ENCODE measurements at places on chromosomes 16 and 17. TPM values are rescaled to one million over a fixed set of nuclear protein-coding genes. Genes with fewer than 3 reads are reported as not detected.

DNA sequence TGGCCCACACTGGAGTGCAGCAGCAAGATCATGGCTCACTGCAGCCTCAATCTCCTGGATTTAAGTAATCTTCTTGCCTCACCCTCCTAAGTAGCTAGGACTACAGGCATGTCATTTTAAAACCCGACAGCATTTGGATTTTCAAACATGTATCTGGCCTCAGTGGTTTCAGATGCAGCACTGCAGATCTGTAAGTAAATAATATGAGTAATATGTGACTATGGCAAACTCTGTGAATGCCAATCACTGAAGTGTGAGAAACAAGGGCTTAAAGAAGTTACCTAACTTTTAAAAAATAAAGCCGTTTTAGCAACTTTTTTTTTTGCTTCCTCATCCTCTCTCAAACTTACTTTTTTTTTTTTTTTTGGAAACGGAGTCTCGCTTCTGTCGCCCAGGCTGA lies 11.9 kb downstream of the CEP20 start:
- DNase-seq: no peak

DNA sequence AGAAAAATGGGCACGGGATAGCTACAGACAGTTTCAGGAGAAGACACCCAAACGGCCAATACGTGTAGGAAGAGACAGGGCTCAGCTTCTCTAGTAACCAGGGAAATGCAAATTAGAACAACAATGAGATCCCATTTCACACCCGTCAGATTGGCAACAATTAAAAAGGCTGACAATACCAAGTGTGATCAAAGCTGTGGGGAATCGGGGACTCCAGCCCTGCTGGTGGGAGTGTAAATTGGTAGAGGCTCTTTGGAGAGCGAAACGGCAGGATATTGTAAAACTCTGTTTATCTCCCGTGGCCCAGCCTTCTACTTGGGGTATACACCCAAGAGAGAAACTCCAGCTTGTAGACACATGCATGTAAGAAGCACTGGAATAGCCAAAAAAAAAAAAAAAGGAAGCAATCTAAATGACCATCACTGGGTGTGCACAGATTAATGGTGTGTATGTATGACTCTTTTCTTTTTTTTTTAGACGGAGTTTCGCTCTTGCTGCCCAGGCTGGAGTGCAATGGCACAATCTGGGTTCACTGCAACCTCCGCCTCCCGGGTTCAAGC lies 27.5 kb downstream of the MYBBP1A start:
- DNase-seq: no peak

GRCh38 chr17:29622337-29623282 lies at the start of gene CORO6:
Gene CORO6 (minus strand): TSS chr17:29622912. CDS start chr17:29621421, 1,491 bp downstream.
- DNase-seq: no peak

GRCh38 chr16:30691907-30692306 lies 7.1 kb upstream of the SRCAP start:
- no peak for DNase-seq

DNA sequence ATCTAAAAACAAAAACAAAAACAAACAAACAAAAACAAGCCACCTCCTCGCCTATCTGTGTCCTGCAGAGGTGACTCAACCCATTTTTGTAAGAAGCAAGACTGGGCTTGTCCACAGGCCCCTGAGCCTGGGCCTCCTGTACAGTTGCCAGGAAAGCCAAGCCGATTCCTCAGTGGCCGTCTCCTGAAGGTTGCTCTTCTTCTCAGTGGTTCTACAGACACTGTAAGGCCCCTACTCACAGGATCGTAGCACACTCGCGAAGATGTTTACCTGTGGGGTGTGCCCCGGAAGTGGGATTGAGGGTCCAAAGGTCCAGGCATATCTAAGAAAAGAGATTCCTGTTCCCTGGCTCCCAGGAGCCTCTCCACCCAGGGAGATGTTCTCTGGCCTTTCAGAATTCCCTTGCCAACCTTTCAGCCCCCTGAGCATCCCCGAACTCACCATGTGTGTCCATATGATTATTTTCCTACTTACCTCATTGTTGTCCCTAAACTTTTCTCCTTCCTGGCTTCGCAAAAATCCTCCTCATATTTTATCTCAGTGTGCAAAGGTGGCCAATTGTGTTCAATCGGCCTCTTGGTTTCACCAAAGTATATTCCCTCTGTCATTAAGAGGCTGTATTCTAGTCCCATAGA lies 7.5 kb upstream of the CES3 start:
- DNase-seq: no peak

DNA sequence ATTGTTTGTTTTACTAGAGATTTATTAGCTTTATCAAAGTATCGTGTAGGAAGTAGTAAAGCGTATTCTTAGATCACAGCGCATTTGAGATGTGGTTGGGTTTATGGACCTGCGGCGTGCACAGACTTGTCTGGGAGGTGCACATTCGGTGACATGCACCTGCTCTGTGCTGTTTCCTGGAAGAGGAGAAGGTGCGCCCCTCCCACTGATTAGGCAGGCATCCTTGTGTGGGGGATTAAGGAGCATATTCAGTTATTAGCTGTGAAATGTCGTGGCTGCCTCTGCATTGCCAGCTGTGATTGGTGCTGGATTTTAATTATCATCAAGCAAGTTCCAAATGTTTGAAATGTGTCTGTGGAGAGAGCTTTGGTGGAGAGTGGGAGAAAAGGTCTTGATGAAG lies 903.8 kb upstream of the RBFOX1 start:
- DNase-seq: no peak

- DNase-seq: no peak
These were observed at the start of gene CCDC57 for GRCh38 chr17:82212331-82213250. Gene CCDC57 (minus strand): TSS chr17:82212842. CDS start chr17:82201944, 10,898 bp downstream.

- no peak for DNase-seq
These were observed 164.8 kb upstream of the DYNLRB2 start for GRCh38 chr16:80375973-80376372.

- DNase-seq: no peak
These were observed 86.9 kb downstream of the SNX29 start for GRCh38 chr16:12063435-12063834.

DNA sequence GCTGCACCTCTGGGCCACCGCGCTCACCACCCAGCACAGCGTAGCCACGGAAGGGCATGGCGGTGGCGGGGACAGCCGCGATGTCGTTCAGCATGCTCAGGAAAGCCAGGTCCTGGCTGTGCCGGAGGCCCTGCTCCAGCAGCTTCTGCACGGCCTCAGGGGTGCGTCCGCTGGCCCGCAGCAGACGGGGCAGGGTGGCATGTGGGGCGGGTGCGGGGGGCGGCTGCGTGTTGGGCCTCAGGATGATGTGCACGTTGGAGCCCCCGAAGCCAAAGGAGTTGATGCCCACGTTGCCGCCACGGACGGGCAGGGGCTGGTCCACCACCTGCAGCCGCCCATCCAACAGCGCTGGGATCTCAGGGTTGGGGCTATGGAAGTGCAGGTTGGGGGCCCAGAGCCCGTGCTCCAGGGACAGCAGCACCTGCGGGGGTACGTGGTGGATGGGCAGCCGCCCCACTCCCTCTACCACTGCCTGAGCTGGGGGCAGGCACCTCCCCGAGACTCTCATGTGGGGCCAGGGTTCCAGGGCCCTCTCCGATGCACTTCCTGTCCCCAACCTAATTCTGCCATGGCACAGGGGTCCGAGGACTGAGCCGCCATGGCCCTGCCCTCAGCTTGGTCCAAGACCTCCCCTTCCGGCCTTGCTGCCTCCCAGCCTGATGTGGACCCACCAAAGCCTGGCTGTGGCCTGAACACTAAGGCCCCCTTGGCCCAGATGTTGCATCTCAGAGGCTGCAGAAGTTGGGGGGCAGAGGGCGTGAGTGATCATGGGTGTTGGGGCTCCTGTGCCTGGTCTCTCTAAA lies 6.6 kb downstream of the FASN start:
- no peak for DNase-seq

GRCh38 chr17:16919663-16920627 lies 52.0 kb downstream of the TNFRSF13B start:
- DNase-seq: no peak

GRCh38 chr16:9438991-9439390 lies 347.5 kb downstream of the HAPSTR1 start:
- no peak for DNase-seq

DNA sequence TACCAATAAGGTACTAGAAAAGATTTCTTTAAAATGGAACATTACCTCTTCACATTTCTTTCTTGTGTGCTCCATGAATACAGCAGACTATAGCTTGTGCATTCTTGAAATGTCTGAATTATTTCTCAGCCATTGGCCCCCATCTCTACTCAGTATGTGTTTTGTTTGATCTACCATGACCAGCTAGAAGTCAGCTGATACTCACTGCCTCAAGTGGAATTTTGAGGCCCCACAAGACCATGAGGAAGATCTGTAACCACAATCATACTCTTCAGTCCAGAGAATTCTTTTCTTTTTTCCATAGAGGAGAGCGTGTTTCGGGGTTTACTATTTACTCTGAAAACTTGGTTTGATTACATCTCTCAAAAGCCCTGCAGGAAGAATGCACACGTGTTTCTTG lies 319.1 kb downstream of the TOX3 start:
- no peak for DNase-seq

DNA sequence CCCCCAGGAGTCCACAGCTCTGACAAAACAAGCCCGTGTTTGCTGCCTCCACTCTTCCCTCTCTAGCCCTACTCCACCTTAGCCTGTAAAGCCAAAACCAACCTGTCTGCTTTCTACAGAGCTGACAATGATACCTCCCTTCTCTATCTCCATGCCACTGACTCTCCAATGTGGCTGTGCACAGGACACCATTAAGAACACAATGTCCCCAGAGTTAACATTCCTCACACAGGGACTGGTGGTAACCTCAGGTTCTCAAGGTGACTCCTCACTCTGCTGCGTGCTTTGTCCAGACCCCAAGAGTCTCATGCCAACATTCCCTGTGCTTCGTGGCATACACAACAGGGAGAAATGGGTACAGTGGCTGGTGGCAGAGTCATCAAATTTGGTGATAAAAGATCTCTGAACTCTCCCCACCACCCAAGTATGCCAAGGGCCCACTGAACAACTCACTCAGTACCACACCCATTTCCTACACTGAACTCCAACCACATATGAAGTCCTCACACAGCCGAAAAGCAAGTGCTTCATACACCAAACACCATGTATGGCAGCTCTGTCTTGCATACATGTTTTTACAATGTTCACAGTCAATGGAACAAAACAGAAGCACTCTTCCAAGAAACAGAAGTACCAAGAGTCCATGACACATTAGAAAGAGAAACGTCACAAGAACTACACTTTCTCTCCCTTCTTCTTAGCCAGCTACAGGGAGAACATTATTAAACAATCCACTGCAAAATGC lies 21.1 kb downstream of the CSNK2A2 start:
- no peak for DNase-seq

DNA sequence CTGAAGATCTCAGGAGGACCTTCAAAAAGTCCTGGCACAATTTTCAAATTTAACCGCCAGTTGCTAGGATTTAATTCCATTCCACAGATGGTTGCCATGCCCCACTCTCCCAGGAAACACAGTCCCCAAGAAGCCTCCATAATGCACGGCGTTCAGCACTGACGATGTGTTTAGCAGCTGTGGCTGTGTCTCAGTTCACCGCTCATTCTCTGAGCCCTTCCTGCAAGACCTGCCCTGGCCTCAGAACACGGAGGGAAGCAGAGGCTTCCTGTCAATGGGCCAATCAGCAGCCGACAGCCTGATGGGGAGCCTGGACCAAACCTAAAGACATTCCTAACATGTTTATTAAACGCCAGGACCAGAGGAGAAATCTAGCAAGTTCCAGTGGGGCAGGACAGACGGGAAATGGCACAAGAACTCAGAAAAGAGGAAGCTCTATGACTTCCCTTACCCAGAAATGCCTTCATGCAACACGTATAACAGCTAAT lies 4.9 kb downstream of the MYLK3 start:
- DNase-seq: no peak

GRCh38 chr17:887551-888209 lies 91.9 kb downstream of the NXN start:
- no peak for DNase-seq

DNA sequence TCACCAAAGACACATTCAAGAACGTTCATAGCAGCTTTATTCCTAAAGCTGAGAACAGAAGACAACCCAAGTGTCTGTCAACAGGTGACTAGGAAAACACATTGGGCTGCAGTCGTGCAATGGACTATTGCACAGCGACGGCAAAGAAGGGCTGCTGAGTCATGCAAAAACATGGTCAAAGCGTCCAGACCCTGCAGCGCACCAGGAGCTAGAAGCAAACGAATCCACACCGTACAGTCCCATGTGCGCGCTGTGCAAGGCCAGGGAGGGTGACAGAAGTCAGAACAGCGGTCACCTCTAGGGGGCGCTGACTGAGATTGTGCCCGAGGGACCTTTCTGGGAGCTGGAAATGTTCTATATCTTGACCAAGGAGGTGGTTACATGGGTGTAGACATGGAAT lies 266.4 kb downstream of the MAF start:
- no peak for DNase-seq

DNA sequence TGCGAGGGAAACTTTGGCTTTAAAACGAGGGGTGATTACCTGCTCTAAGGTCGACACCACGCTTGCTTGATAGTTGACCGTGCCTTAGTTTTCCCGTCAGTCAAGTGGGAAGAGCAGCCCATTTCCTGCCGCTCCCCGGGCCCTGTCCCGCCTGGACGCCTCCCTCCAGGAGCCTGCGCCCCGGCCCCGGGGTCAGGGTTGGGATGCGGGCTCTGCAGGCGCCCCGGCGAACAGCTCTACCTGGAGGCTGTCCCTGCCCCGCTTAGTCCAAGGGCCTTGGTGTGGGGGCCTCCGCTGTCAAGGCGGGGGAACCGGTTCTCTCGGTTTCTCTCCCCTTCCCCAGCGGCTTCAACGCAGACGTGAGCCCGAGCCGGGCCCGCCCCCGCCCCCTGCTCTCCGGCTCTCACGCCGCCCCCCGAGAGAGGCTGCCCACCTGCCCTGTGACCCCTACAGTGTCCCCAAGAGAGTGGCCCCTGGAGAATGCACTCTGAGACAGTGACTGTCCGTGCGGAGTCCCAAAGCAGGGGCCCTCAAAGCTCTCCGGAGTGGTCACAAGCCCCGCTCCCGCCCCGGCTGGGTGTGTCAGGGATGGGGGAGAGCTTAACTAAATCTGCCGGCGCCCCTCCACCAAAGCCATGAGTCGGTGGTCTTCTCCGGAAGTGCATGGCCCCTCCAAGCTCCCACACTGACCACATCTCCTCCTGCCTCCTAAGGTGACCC lies 117.4 kb upstream of the SMURF2 start:
- no peak for DNase-seq

Gene ZNF764
- total RNA-seq: 5.7 TPM

Gene RGS9
- total RNA-seq: 9.4 TPM

Gene ZNF423
- total RNA-seq: 14.0 TPM

Gene G6PC1
- not detected for total RNA-seq

Gene CCDC92B
- 0.32 TPM for total RNA-seq

Gene RPL13
- 2,031 TPM for total RNA-seq

Gene C16orf74
- 6.6 TPM for total RNA-seq

Gene CBX2
- total RNA-seq: 7.0 TPM

Gene CD19
- total RNA-seq: 0.16 TPM

Gene TMEM235
- total RNA-seq: not detected

Gene CCDC78
- 0.74 TPM for total RNA-seq

Gene USP6
- 0.85 TPM for total RNA-seq

Gene COPS3
- 81.4 TPM for total RNA-seq

Gene COL1A1
- total RNA-seq: 5,262 TPM

Data from urinary bladder (tissue), 4 donors.